Liver (tissue), 10 donors: ENCODE measurements at places on chromosomes 1 and 21. TPM values are rescaled to one million over a fixed set of nuclear protein-coding genes. Genes with fewer than 3 reads are reported as not detected.

The LRRIQ3 gene
- 0.69 TPM for polyA plus RNA-seq

The ZNF593OS gene
- polyA plus RNA-seq, result 0.10 TPM

DNA sequence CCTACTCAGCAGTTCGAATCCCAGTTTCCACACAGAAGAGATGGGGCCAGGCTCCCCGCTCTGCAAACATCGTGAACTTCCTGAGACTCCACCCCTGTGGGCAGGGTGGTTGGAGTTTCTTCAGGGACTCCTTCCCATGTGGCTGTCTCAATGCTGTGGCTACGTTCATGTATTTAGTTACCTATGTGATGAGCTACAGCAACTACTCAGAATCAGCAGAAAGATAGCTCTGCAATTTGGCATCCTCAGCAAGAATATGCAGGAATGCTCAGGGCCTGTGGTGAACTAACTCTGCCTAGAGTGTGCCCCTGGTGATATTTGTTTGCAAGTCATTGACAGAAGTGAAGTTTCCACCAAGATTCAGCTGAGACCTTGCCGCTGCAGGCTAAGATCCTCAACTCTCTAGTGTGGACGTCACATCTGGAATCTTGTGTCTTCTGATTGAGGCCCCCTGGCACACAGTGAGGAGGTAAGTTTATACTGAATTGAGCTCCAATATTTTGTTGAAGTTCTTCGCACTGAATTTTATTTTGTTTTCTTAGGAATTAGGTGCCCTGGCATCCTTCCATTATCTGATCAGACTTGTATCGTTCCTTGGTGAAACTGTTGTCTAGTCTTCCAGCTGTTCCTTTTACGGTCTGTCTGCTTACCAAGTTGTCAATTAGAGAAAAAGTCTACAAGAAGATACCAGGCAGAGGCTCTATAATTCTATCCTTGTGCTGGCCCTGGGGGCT lies 8.2 kb upstream of the GLRX2 start:
- no peak for DNase-seq

DNA sequence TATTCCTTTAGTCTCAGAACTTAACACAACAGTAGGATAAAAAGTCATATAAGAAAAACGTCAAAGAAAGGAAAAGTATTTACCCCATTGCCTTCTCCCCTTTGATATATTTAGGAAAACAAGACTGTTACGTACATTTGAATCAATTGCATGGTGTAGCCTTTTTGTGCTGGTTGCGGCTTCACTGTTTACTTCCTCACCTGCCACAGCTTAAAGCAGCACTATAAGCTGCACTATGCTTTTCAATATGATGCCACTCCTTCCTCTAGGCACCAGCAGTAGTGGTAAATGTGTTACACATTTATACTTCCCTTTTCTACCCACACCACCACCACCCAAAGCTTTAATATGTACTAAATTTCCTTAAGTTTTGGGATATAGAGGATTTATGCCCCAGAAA lies 111.1 kb downstream of the ATP1B1 start:
- no peak for DNase-seq

DNA sequence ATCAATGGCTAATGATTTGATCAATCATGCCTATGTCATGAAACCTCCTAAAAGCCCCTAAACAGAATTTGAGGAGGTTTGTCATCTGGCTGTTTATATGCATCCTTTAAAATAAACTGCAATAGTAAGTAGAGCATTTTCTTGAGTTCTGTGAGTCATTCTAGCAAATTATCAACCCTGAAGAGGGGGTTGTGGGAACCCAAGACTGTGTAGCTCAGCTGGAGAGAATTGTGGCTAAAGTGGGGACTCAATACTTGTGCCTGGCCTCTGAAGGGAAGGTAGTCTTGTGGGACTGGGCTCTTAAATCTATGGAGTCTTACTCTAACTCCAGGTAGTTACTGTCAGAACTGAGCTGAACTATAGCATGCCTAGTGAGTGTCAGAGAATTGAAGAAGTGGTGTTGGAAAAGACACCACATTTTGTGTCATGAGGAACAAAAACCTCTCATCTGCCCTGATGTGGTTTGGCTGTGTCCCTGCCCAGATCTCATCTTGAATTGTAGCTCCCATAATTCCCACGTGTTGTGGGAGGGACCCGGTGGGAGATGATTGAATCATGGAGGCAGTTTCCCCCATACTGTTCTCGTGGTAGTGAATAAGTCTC lies 402.4 kb downstream of the USH2A start:
- no peak for DNase-seq

The FCGR3A gene
- polyA plus RNA-seq, result 9.8 TPM

GRCh38 chr21:25515484-25516405 lies 91.5 kb downstream of the MRPL39 start:
- no peak for DNase-seq

DNA sequence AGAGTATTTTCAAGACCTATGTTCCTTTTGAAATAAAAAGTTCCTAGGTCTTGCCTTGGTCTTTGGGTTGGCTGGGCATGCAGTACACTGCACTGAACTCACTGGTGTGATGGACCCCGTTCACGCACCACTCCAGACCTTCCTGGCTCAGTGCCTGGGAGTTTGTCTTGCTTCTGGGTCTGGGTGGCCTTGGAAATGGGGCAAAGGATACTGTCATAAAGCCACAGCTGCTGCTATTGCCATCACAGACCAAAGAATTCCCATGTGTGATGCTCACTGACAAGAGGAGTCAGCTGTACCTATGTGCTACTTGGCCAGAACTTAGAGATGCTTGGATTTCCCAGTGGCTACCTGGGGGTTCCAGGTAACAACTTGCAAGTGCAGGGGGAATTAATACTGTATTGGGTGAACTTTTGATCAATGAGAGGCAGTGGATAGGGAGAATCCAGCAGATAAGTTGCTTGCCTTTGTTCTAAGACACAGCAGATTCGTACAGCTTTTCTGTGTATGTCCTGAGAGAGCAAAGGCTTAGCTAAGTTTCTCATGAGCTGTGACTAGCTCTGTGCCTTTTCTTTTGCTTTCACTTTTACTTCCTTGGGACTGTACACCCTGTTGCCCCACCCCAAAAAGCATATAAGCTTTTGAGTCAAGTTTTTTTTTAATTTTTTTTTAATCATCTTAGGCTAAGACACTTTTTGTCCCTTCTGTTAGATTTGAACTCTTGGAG lies 115.3 kb downstream of the RUNX1 start:
- DNase-seq, result no peak

The KPRP gene
- not detected for polyA plus RNA-seq
